GM23338 (cell line): ENCODE measurements at places on chromosomes 1 and 21. TPM values are rescaled to one million over a fixed set of nuclear protein-coding genes. Genes with fewer than 3 reads are reported as not detected.
A peak's percentile ranks its signal among the peaks of the same experiment; 100 is the strongest.

RNF186 gene
- not detected in 2 replicates for total RNA-seq

DNA sequence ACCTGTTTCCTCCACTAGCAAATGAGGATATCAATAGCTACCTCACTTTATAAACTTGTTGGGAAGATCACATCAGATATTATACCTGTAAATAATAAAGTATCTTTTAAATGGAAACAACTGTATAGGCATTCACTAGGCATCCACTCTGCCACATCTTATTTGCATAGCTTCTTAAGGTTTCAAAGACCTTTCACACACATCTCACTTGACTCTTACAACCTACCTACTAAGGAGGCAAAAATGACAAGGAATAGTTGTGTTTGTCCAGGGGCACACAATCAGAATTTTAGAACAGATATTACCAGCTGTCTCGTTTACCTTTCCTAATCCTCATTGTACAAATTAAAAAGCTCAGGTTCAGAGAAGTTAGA is 51.5 kb downstream of the VANGL2 start:
- DNase-seq = no peak

DNA sequence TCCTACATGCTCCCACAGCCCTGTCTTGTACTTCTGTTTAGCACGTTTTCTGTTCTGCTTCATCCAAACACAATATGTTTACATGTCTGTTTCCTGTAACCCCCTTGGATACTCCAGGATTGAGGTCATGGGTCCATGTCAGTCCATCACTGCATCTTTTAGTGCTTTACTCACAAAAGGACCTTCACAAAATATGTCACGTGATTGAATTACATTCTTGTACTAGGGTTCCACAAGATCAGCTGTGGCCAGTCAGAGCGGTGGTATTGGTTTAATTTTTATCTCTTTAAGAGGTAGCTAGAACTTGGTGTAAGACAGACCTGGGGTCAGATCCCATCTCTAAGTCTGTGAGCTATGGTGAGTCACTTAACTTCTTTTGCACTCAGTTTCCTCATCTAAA is 201.2 kb upstream of the FAM78B start:
- no peak for DNase-seq

RIPPLY3 gene
- 2.5 and 2.6 TPM in 2 replicates for total RNA-seq

KLHDC8A gene
- total RNA-seq = 2.4 and 2.8 TPM in 2 replicates

- no peak for DNase-seq
These were observed 3.2 kb downstream of the LRRC8B start for GRCh38 chr1:89527750-89528381.

- DNase-seq = no peak
These were observed 142.5 kb upstream of the HMGB4 start for GRCh38 chr1:33721301-33721815.

CLEC20A gene
- total RNA-seq = not detected in 2 replicates

DNA sequence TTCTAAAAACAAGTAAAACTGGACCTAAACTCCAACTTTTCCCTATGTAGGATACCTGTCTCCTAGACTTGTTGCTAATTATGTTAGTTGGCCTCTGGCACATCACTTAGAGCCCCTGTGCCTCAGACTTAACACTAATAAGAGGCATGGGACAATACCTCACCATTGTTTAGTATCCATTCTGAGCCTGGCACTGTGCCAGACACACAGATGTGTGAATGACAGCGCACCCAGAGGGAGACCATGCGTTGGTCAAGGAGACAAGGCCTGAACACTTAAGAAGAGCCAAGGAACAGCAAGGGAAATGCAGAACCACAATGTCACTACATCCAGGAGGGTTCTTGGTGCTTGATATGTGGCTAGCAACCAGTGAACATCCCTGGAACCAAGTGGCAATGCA is 189.1 kb downstream of the FGGY start:
- DNase-seq = no peak

DNA sequence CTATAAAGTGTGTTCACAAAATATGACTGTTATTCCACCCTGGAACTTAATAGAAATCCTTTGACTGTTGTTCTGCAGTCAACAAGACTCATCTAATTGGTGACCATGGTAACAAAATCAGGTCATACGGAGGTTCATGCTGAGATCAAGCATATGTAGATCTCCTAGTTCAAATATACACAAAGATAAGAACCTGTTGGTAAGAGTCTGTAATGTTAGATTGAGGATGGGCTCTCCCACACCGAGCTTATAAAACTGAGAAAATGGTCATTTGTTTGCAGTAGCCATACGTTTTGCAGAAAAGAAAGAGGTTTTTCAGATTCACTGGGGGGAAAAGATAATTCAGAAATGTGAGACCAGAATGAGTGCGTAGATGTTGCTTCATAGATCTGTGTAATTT is 468.1 kb downstream of the RPS6KC1 start:
- DNase-seq = no peak

S100B gene
- 0.23 and 1.5 TPM in 2 replicates for total RNA-seq

CFAP74 gene
- 0.16 TPM in 1 of 2 replicates, not detected in the other for total RNA-seq

- DNase-seq = no peak
These were observed 537 bp upstream of the ANKRD13C start for GRCh38 chr1:70355111-70355407.

DNA sequence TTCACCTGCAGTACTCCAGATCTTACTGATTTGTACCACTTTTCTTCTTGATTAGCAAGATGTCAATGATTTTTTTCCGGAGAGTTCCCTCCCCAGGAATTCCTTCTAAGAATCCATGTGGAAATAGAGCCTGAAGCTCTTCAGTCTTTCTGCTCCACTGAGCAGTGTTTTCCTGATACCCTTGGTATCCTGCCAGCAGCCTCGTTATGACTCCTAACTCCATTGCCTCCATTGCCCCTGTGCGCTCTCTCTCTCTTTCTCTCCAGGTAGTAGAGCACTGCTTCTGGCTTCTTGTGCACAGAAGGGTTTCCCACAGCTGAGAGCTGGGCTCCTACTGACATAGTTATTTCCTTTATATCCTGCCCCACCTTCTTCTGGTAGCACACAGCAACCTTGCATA is 12.2 kb downstream of the UBE2U start:
- DNase-seq = no peak

- no peak for DNase-seq
These were observed 104.4 kb upstream of the GNG12 start for GRCh38 chr1:67937651-67938050.

GRCh38 chr1:151680826-151681225 is 35.8 kb downstream of the CELF3 start:
- DNase-seq = no peak

DNA sequence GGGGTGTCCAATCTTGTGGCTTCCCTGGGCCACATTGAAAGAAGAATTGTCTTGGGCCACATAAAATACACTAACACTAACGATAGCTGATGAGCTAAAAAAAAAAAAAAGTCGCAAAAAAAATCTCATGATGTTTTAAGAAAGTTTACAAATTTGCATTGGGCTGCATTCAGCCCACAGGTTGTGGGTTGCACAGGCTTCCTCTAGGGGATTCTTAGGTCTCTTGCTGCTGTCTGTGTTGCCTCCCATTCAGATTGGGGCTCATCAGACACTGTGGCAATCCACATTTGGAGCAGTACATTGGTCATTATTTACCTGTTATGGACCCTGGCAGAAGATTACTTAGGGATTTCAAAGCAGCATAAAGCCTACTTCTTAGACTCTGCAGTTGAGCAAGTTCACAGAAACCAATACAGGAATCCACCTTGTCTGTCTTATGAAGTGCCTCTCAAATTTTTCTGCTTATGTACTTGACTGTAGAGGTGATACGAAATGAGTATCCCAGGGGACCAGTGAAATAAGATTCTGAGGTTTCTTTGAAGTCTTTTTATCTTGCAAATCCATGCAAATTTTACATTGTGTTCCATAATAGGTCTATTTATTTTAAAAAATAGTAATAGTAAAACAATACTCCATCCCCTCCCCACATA is 205.5 kb downstream of the RPS6KC1 start:
- DNase-seq = no peak

- DNase-seq = no peak
These were observed 392.6 kb upstream of the VAMP3 start for GRCh38 chr1:7378346-7379130.

GRCh38 chr21:42039470-42039901 is 29.3 kb upstream of the ZBTB21 start:
- no peak for DNase-seq

DNA sequence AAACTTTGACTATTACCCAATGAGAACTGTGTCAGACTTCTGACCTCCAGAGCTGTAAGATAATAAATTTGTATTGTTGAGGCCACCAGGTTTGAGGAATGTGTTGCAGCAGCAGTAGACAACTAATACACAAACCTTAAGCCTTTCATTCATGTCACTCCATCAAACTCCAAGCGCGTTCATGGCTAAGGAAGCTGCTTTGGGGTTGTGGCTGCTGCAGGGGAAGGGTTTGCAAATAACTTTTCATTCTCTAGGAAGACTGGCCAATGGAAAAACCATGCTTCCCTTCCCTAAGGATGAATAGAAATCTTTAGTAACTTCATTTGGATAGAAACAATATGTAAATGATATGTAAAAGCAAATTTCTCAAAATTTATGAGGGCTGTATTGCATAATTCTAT is 170.4 kb downstream of the RHOU start:
- no peak for DNase-seq

- DNase-seq = no peak
These were observed 89.9 kb upstream of the LBR start for GRCh38 chr1:225517697-225518096.

- DNase-seq = peak; percentile 56
These were observed 20.2 kb downstream of the TAL1 start for GRCh38 chr1:47211796-47212269.
